ENCODE measurements at places on chromosomes 16 and 17.

DNA sequence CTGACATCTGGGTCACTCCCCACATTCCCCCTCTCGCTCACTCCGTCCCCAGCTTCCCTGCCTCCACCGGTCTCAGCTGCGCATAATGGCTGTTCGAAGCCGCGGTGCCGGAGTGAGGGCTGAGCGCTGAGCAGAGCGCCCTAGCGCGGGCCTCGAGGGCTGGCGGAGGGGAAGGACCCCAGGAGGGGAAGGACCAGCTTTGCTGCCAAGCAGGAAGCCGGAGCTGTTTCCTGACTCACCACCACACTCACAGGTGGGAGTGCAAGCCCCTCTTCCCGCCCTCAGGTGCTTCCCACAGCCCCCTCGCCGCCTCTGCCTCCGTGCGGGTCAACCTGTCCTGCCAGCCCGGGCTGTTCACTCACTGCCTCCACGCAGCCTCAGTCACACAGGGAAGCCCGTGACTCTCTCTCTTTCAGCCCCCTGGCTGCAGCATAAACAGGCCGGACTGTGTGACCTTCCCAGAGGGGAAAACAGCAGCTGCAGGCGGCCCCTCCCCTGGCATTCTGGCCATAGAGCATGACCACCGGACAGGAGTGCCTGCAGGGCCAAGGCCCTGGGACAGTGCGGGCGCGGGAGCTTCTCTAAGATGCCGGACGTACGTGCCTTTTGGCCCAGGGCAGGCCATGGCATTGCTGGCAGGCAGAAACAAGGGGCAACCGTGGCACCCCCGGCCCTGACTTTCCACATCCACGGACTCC lies 23.7 kb downstream of the SLC43A2 start:
- no peak for DNase-seq

- no peak for DNase-seq
Measured at GRCh38 chr17:59848778-59849177, 44.0 kb downstream of the TUBD1 start.

GRCh38 chr17:72687886-72688285 lies 404.6 kb downstream of the SLC39A11 start:
- no peak for DNase-seq

DNA sequence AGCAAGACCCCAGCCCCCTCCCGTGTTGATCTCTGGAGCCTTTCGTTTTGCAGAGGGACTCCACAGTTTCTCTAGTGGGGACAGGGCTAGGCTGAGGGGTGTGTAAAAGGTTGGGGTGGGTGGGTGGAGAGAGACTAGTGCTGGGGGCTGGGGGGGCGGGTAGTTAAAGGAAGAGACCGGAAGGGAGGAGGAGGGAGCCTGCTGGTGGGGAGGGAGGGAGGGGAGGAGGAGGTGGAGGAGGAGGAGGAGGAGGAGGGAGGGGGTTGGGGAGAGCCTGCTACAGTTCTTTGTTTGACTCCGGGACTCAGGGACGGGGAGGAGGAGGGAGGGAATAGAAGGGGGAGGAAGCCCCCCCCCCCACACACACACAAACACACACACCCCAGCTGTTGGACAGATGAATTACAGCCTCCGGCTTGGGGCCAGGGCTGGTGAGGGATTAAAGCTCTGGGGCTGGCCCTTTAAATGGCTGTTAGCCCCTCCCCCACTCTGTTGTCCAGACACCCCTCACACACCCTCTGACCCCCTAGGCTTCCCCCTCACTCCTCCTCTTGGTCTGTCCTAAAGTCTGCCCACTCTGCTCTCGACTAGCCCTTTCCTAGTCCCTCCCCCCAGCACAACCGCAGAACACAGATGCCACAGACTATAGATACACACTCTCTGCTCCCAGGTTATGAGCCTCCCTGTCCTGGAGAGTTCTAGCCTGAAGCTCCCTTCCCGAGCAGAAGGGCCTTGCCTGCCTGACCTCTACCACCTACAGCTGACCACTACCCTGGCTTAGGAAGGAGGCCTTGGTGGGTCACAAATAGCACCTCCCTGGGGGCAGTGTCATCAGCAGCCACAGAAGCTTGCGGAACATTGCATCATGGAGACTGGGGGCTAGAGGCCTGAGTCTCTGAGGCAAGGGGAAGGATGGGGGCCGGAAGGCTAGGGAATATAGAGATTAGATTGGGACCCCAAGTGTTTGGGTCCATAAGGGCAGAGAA lies 4.4 kb downstream of the KDM6B start:
- no peak for DNase-seq

- DNase-seq, result no peak
Measured at GRCh38 chr17:6775871-6776405, at the start of gene FBXO39. TSS of gene FBXO39 (plus strand) at chr17:6776215. CDS start at chr17:6779869, 3,654 bp downstream.

DNA sequence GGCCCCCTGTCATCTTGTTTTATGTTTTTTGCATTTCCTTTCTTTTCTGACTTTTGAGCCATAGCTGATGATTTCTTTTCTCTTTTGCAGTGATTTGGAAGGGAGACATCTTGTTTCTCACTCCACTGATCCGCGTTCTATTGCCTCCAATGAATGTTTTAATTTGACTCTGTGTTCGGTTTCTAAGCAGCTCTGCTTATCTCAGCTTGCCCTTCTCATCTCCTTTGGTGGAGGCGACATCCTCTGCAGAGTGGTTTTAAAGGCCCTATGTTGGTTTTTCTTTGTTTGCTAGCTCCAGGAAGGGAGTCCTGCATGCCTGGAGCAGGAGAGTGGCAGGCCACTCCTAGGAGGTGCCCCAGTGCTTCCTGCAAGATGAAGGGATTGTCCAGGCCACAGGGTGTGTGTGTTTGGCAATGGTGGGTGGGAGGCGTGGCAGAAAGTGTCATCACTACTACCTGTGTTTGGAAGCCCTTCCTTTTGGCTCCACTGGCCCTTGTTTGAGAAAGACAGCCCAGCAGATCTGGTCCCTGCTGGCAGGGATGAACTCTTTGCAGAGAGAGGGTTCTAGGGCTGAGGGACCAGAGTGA lies 13.6 kb downstream of the SMPD3 start:
- DNase-seq, result peak; percentile 18

DNA sequence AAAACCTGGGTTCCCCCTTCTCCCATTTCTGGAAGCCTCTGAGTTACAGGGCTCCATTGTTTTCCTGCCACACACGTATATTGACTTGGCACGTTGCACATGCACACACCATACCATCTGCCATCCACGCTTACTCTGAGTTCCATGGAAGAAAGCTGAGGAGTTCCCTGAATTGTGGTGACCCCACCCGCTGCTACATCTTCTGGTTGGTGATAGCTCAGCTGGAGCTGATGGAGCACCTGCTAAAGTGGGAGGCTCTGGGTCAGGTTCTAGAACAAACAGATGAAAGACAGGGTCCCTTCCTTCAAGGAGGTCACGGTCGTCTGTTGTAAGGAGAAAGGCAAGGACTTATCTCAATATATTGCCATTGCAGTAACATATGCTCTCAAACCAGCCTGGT lies 41.1 kb downstream of the TMEM11 start:
- DNase-seq, result no peak

- no peak for DNase-seq
Measured at GRCh38 chr16:85545227-85545818, 67.8 kb upstream of the GSE1 start.

DNA sequence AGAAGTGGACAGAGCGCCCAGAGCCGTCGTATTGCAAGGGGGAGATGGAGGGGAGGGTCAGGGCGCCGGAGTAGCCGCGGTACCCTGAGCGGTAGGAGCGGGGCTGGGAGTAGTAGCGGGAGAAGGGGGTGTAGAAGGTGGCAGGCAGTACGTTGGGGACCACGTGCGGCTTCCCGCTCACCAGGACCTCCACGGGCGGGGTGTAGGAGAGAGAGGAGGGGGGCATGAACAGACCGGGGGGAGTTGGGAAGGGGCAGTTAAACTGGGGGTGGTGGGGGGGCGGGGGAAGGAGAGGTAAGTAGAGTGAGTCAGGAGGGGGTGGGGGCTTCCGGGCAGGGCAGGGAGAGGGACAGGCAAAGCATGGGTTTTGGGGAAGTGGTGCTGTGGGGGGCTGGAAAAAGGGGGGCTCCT lies 16.8 kb downstream of the ST6GALNAC2 start:
- DNase-seq, result no peak

DNA sequence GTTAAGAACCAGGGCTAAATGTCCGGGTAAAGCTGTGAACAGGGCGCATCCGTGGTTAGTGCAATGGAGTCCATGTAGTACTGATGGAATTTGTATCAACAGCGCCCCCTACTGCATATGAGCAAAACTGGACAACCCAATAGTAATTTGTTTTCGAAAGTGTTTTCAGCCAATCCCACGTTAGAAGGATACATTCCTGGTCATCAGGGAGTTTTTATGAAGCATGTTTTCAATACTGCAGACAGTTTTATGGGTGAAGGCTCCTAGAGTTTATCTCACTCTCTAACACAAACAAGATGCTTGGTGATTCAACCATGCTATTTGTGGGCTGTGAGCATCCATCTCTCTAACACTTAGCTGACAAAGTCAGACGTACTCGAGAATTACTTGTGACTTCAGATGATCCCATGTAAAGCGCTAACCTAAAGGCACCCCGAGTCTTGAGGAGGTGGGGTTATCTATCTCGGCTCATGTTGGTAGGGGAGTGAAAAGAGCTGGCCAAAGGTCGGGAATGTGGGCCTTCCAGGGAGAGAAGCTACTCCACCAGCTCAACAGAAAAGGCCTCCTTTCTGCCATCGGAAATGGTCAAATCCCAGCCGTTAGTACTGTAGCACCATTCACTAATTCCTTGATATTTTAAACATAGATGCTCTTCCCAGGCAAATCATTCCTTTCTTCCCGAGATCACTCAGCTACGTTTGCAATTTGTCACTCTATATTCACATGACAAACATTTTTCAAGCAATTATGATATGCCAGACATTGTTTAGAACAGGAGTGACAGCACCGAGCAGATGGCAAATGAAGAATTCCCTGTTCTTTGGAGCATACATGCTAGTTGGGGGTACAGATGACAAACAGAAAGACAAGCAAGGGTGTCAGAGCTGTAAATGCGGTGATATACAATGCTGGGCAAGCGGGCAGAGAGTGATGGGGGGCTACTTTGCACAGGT lies 46.9 kb upstream of the HNF1B start:
- DNase-seq, result peak; percentile 30

- no peak for DNase-seq
Measured at GRCh38 chr17:74305865-74306654, 20.0 kb upstream of the KIF19 start.

DNA sequence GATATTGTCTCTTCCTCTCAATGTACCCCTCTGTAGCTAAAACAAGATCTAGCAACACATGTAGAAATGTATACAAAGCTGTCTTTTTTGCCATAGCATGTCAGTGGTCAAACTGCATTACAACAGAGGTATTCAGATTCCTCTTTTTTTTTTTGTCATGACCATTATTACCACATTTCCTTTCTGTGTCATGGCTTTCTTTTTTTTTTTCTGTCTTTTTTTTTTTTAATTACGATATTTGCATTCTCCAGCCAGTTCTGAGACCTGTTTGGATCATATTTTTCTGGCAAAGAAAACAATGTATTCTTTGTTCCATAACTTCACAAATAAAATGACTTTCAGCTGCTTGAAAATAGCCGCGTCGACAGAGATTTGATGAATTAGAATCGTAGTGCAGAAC lies 27.4 kb upstream of the CAPNS2 start:
- DNase-seq, result no peak

GRCh38 chr16:88792078-88792550 lies 7.1 kb upstream of the PIEZO1 start:
- DNase-seq, result no peak

DNA sequence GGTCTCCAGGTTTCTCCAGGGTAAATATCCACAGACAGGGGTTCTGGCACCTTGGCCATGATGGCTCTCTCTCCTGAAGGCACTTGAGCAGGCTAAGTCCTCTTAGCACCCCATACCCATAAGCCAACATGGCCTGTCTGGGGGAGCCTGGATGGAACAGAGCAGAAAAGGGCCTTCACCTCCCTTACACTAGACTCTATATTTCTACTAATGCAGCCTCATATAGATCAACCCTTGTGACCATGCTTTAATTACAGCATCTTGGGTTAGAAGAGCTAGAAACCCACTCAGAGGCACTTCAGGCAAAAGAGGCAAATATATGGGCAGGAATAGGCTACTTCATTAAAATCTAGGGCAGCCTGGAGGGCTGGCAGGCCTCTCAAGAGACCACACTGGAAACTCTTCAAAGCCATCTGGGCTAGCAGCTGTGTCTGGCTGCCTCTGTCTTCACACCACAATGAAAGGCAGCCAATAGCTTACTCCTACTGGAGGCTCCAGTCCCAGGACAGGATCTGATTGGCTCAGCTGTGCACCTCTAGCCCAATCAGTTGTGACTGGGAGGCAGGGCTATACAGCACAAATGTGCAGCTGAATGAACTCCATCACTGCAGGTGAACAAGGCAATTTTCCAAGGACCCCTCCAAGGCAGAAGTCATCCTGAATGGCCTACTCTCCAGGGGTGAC lies 4.7 kb upstream of the CDT1 start:
- DNase-seq, result no peak

DNA sequence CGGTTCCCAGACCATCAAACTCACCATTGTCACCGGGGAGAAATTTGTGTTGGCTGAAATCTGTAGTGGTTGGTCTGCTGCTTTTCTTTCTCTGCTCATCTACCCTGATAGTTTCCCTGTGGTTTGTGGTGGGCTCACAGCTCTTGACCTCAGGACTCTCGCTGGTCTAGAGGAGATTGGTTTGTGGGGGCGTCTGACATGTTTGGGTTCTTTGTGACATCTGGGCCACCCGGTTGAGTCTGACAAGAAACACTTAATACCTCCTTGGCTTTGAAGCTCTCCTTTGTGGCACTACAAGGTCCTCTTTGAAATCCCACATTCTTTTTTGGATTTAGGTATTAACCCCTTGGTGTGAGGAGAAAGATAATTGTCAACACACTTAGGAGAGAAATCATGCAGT lies 662.0 kb downstream of the WWOX start:
- DNase-seq, result no peak

- DNase-seq, result no peak
Measured at GRCh38 chr17:2481760-2482159, 29.9 kb downstream of the METTL16 start.

Measured in stimulated activated naive CD4-positive, alpha-beta T cell (primary cell).